ENCODE measurements at places on chromosomes 2 and 18.

GRCh38 chr2:49286726-49287125 is 132.4 kb upstream of the FSHR start:
- no peak for DNase-seq

- DNase-seq: no peak
Observed at GRCh38 chr2:64090264-64090663, 54.0 kb downstream of the PELI1 start.

- DNase-seq: no peak
Observed at GRCh38 chr2:29222381-29223179, 107.4 kb downstream of the CLIP4 start.

GRCh38 chr2:31534636-31535035 is 46.1 kb downstream of the SRD5A2 start:
- DNase-seq: no peak

GRCh38 chr18:11514267-11514666 is 95.1 kb upstream of the SLC35G4 start:
- no peak for DNase-seq

DNA sequence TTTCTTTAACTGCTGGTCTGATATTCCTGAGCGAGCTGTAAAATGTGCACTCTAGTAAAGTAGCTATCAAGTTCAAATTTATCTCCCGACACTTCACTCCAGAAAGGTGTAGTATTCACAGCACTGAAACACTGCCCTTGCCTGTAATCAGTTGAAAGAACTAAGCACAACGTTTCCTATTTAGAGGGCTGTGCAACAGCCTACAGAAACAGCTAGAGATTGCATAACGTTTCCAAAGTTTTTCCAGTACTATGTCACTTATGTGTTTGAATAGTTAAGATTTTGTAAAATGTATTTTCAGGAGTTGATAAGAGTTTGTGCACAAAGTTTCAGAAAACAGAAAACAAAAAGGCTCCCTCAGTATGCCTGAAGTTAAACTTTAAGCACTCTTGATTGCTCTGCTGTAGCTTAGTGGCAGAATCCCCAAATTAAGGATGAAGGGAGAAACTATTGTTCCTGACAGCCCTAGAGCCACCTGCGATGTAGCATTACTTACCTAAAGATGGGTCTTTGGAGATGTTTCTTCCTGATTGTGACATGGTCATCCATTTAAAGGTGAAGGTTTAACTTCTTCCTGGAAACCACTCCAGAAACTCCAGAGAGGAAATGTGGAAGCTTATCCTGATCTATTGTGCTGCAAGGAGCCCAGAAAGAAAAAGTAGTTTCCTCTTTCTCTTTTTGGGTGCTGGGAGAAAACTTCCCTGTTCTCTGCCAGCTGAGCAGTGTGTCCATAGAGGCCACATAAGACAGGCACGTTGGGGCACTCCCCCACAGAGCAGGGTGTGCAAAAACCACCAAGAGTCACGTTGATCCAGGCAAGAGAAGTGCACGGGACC is 536 bp downstream of the PDE1A start:
- DNase-seq: no peak

- no peak for DNase-seq
Observed at GRCh38 chr2:239753401-239753837, 271.7 kb downstream of the NDUFA10 start.

DNA sequence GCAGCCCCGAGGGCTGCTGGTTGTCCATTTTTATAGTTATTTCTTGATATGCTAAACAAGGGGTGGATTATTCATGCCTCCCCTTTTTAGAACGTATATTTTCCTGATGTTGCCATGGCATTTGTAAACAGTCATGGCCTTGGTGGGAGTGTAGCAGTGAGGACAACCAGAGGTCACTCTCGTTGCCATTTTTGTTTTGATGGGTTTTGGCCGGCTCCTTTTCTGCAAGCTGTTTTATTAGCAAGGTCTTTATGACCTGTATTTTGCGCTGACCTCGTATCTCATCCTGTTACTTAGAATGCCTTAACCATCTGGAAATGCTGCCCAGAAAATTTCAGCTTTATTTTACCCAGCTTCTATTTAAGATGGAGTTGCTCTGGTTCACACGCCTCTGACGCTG is 825.8 kb upstream of the CDH2 start:
- DNase-seq: no peak

DNA sequence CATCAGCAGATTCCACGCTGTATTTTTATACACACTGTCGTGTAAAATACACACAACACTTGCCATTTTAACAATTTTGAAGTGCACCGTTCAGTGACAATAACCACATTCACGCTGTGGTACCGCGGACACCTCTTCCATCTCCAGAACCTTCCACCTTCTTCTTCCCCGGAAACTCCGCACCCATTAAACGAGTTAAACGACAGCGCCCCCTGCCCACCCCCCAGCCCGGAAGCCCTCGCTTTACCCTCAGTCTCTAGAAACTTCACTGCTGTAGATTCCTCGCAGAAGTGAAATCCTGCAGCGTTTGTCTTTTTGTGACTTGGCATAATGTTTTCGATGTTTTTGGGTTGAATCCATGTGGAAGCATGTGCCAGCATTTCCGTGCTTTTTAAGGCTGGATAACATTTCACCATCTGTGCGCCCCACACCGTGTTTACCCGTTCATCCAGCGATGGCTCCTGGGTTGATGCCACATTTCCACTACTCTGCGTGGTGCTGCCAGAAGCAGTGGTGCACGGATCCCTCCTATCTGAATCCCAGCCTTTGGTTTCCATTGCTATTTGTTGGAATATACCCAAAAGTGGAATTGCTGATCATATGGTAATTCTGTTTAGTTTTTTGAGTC is 32.0 kb upstream of the TMEM18 start:
- peak; percentile 14 for DNase-seq
